ENCODE measurements at places on chromosomes 7 and 10. TPM values are rescaled to one million over a fixed set of nuclear protein-coding genes. Genes with fewer than 3 reads are reported as not detected.

ADRA2A gene
- not detected for total RNA-seq

CYP26A1 gene
- not detected for total RNA-seq

DNA sequence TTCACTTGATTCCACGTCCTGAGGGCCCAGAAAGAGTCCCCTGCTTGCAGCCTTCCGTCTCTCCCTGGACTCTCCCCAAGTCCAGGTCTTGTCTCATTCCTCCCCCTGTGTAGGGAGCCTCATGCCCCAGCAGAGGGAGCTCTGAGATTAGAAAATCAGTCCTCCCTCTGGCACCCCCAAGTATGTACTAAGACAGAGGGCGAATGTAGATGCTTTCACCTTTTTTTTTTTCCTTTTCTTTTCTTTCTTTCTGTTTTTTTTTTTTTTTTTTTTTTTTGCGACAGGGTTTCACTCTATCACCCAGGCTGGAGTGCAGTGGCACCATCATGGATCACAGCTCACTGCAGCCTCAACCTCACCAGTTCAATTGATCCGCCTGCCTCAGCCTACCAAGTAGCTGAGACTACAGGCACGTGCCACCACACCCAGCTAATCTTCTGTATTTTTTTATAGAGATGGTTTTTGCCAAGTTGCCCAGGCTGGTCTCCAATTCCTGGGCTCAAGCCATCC lies 10.3 kb downstream of the SFXN3 start:
- DNase-seq: peak; percentile 86

SYCE1 gene
- not detected for total RNA-seq

SPDYE2B gene
- total RNA-seq: not detected

ADAM12 gene
- total RNA-seq: 43.4 TPM

CFAP69 gene
- total RNA-seq: 1.6 TPM

DNA sequence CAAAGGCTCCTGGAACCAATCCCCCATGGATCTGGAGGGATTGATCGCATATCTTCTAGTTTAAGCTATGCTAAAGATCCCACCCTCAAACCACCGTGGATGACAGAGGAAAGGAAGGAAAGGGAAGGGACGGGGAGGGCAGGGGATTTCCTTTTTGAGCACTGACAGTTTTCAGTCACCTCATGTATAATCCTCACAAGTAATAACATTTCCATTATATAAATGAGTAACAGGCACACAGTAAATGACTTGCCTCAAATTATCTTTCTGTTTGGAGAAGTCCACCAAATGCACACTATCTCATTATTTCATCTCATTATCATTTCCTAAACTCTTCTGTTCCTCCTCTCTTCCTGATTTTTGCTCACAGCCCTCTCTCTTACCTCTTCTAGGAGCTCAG lies 127.1 kb upstream of the AOAH start:
- no peak for DNase-seq

DNA sequence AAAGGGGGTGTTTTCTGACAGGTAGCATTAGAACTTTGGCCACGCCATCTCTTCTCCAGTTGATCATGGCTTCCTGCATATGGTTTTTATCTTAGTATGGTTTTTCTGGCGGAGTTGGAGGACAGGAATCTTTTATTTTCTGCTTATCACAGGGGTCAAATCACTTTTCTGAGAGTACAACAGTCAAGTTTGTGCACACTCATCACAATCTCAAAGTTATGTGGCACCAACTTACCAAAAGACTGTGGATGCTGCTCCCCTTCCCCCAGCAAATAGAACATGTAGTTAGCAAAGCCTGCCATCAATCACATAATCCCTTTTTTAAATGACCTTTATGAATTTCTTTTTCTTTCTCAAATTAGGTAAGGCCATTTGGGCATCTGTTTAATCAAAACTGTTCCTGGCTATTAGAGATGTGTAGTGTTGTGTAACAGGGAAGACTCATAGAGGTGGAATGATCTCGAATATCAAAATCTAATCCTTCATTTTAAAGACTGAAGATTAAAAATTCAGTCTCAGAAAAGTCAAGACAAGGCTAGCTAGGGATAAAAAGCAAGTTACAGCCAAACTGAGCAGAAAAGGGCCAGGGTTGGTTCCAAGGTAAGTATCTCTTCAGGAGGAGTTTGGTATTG lies 3.8 kb upstream of the CH25H start:
- no peak for DNase-seq

STEAP1 gene
- 30.8 TPM for total RNA-seq

DNA sequence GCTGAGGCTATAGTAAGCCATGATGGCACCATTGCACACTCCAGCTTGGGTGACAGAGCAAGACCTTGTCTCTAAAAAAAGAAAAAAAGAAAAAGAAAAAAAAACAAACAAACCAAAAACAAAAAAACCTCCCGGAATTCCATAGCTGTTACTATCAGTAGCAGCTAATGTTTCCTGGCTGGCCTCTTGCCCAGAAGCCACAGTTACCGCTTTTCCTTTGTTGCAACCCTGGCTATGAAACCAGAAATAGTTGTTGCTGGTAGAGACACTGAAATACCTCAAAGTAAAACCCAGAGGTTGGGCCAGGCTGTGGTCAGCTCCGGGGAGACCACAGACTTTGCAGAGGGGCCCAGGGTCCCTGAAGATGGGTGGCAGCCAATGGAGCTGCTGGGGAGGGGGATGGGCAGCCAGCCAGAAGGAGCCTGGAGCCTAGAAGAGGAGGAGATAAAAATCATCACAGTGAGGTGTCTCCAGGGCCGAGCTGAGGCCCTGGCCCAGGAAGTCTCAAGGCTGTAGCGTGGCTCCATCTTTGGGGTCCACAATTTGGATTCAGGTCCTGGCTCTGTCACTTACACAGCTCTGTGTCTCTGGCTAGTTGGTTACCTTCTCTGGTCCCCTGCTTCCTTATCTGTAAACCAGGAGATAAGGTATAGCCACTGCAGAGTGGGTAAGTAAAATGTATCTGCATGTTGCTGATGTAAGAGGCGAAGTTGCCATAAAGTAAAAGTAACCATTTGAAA lies 3.4 kb upstream of the CHST12 start:
- peak; percentile 98 for DNase-seq

DNA sequence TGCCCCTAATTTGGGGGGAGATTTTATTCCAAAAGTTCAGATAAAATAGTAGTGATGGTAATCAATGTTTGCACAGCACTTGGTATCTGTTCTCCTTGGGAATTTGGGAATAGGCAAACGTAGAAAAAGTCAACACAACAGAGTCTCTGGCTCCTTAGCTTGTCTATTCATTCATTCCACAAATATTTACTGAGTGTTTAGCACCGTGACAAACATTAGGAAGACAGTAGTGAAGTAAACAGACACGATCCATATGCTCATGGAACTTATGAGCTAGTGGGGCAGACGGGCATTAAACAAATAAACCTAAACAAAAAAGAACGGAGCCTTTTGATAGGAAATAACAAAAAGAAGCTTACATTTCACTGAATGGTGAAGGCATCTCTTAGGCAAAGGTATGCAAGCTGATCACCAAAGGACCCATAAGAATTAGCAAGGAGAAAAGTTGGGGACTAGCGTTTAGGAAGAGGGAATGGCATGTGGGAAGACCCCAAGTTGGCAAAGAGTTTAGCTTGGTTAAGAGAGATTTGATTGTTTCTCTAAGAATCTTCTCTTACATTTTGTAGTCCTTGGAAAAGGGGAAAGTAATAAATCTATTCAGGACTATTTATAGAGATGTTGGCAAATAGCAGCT lies 243.9 kb upstream of the NPY start:
- DNase-seq: no peak

- DNase-seq: peak; percentile 47
Measured at GRCh38 chr10:126066456-126066855, 170.1 kb downstream of the FANK1 start.

GRCh38 chr7:70263471-70264255 lies 665.4 kb downstream of the AUTS2 start:
- no peak for DNase-seq

GRCh38 chr10:22978287-22978686 lies 50.4 kb downstream of the ARMC3 start:
- DNase-seq: no peak

DNA sequence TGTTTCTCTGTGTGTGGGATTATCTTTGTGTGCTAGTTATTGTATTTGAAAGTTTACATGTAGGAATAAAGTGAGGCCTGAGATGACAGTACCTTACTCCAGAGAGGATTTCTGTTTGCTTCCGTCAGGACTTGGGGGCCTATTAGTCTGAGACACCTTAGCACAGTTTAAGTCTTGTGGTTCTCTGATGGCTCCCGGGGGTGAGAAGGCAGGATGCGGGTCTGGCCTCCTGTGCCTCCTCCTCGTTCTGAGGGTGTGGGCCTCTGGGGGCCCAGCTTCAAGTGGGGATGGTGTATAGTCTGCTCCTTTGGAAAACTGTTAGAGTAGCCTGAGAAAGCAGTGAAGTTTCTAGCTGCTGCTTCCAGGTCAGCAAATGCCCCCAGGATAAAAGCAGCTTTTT lies 12.4 kb downstream of the MTURN start:
- no peak for DNase-seq

DNA sequence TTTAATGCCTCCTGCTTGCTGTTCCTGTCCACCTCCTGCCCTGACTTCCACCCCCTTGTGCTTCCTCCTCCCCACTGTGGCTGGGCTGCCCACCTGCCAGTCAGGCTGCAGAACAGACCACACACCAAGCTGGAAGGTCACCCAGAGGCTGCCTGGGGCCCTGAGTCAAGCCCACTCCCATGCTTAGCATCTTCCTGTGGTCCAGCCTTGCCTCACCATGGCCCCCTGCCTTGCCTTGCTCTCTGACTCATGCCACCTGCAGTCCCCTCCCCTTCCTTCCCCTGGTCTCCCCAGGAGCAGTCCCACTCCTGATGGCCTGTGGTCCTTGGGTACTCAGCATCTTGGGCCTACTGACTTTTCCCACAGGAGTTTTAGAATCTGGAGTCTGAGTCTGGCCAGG lies 2.3 kb downstream of the CLEC2L start:
- DNase-seq: no peak

DNA sequence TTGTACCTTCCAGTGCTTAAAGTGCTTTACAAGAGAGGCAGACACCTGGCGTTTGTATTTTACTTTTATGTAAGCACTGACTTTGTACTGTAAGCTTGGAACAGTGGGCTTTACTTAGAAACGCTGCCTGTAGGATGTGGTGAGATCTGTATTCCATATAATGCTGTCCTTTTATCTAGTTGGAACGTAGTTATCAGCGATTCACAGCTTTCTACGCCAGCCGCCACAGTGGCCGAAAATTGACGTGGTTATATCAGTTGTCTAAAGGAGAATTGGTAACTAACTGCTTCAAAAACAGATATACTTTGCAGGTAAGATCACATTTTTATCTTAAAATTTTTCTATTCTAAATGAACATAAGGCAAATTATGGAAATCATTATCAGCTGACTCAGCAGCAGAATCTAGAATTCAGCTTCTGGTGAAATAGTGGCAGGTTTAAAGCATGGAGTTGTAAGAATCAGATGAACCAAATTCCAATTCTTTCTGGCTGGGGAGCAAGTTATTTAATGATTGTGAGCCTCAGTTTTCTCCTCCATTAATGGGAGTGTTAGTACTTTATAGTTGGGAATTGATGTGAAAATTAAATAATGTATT lies 91.5 kb downstream of the CUL1 start:
- no peak for DNase-seq

OPALIN gene
- total RNA-seq: not detected

DNA sequence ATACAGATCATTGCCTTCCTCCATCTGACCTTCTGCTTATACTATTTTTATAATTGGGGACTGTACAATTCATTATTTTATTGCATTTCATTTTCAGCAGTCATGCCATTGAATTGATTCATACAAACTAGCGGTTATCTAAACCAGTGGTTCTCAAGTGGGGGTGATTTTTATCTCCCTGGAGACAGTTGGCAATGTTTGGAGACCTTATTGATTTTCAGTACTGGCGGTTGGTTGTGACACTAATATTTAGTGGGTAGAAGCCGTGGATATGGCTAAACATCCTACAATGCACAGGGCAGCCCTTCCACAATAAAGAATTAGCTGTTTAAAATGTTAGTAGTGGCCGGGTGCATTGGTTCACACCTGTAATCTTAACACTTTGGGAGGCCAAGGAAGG lies 765.9 kb downstream of the LRMDA start:
- peak; percentile 23 for DNase-seq

GNAT3 gene
- 0.12 TPM for total RNA-seq

- DNase-seq: peak; percentile 73
Measured at GRCh38 chr7:66140924-66141323, 26.3 kb downstream of the CRCP start.

- no peak for DNase-seq
Measured at GRCh38 chr10:68601501-68602265, 41.5 kb downstream of the TET1 start.

GRCh38 chr10:3834947-3835346 lies 49.9 kb upstream of the KLF6 start:
- no peak for DNase-seq

- peak; percentile 97 for DNase-seq
Measured at GRCh38 chr7:44087911-44088838, 5.8 kb upstream of the POLM start.

GRCh38 chr10:24981161-24981710 lies 28.8 kb upstream of the PRTFDC1 start:
- no peak for DNase-seq
